ENCODE measurements at places on chromosomes 3 and 15. TPM values are rescaled to one million over a fixed set of nuclear protein-coding genes. Genes with fewer than 3 reads are reported as not detected.

DNA sequence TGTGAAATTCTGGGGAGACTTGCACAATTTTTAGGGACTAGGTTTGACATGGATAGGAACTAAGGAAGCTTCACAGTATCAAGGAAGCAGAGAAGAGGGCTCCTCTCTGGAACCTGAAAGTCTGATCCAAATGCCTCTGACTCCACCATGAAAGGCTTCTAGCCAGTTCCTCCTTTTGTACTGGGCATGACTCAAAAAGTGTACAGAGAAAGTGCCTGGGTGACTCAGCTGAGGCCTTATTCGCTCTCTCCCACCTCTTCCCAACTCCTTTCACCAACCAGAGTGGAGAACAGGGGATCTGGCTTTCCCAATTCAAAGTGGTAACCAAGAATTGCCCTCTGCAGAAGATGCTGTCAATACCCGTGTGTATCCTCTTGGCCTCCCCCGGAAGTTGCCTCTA lies 342.9 kb upstream of the PROK2 start:
- no peak for DNase-seq

- no peak for DNase-seq
Measured at GRCh38 chr3:55682461-55682860, 195.4 kb upstream of the WNT5A start.

DNA sequence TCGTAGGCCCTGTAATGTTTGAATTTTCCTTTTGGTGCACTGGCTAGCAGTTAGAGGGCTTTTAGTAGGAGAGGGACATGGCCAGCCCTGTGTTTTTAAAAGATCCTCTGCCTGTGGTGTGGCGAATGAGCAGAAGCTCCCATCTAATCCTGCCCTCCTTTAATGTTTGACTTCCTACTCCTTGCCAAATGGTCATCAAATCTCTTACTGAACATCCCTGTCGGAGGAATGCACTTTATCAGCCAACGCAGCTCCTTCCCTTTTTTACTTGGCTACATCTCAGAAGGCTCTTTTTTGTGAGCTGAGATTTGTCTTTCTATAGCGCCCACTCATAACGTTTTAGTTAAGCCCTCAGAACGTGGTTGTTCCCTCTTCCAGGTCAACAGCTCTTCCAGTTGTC lies 44.8 kb downstream of the MAP2K5 start:
- no peak for DNase-seq

DNA sequence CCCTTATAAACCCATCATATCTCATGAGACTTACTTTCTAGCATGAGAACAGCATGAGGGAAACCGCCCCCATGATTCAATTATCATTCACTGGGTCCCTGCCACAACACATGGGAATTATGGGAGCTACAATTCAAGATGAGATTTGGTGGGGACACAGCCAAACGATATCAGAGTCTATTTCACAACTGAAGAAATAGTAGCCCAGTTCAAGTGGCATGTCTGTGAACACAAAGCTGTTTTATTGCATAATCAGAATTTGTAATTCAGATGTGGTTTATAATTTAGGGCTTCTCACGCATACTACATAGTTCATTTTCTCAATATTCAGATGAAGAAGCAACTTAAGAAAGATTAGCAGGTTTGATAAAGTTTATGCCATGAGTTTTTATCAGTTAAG lies 1188.0 kb upstream of the ALCAM start:
- no peak for DNase-seq

- no peak for DNase-seq
Measured at GRCh38 chr3:149819432-149819831, 6.4 kb downstream of the RNF13 start.

GRCh38 chr3:81958972-81959640 lies 197.7 kb upstream of the GBE1 start:
- DNase-seq: no peak

- DNase-seq: no peak
Measured at GRCh38 chr3:52539010-52539653, 2.7 kb downstream of the UQCC5 start.

- no peak for DNase-seq
Measured at GRCh38 chr3:148005456-148005855, 596.3 kb downstream of the ZIC1 start.

- peak; percentile 49 for DNase-seq
Measured at GRCh38 chr15:45454814-45455213, 67.7 kb downstream of the SLC30A4 start.

DNA sequence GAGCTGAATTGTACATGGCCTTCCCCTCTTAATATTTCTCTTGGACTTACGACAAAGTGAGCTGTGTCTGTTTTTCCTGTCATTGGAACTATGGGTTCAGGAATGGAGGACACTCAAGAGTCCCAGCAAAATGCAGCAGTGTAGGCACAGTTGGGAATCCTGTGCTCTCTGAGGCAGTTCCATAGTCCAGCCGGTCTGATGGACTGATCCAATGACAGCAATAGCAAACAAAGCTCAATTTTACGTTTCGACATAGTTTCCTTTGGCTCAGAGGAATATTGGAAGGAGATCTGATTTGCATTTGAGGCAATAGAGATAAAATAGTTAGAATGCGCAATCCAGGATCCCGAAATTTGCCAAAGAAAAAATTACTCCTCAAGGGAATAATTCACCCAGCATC lies 276.9 kb upstream of the CNTN3 start:
- DNase-seq: no peak

GRCh38 chr3:197889204-197889930 lies 60.6 kb upstream of the RPL35A start:
- DNase-seq: no peak

- DNase-seq: no peak
Measured at GRCh38 chr3:124792341-124793040, 62.2 kb downstream of the UMPS start.

DNA sequence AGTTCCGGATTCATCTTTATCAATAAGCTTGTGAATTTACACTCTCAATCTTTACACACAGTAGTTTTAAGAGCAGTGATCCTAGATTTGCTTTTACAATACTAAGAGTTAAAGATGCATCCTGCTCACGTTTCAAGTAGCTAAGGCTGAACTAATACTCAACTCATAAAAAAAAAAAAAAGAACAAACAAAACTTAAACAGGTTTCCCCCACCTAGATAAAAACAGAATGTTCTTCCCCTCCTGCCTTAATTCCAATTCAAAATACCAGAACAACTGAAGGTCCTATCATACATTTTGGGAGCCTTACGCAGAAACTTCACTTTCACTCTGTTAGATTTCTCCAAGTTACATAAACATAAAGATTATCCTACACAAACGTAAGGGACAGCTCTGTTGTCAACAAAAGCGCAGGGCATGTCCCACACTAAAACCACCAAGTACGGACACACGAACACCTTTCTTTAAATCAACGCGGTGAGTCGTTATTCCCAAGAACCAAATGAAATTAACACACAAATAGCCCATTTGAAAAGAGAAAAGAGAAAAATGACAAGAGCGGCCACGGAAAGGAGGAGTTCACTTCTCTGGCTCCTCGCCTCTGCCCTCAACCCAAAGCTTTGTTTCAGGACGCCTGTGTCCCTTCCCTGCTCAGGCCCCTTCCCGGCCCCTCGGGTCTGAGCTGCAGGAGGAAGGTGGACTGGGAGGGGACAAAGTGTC lies 941 bp downstream of the CBLB start:
- DNase-seq: no peak

DNA sequence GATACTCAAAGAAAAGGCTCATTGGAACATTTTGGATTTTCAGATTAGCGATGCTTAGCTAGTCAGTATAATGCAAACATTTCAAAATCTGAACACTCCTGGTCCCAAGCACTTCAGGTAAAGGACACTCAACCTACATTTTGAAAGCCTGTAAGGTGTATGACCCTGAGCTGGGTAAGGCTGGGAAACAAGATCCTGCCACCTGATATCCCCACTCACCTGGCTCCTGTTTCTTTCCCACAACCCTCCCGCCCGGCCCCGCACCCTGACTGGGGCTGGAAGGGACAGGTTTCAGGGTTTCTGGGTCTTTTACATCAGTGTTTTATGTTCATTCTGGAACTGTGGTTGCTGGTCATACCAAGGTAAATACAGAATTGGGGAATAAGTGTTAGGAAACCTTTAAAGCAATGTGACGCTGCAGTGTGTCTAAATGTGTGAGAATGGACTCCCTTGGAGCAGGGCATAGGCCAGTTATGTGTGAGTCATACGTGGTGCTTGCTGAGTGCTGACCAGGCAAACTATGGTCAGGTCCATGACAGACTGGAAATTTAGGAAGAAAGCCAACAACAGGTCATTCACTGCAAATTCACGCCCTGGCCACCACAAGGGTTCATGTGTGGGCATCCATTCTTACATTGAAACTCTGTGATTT lies 22.9 kb downstream of the CTXND1 start:
- DNase-seq: no peak

GRCh38 chr3:120170223-120170622 lies 76.0 kb upstream of the GSK3B start:
- DNase-seq: no peak

- no peak for DNase-seq
Measured at GRCh38 chr3:52816199-52816598, 14.3 kb downstream of the ITIH4 start.

GRCh38 chr3:27326629-27327545 lies 42.3 kb downstream of the NEK10 start:
- DNase-seq: no peak

DNA sequence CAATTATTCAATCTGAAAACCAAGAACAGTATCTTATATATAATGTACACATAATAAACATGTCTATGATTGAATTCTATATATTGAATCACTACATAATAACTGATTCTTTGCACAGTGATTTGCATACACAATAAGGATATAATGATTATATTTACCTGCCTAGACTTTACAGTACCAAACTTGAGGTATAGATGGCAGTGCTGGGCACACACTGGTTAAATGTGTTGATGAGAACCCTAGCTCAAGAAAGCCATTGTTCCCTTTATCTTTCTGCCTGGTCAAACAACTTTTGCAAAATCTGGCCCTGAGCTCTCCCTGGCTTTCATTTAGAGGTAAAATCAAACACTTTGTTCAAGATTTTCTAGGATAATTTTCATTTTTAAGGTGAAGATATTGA lies 697.7 kb downstream of the TUSC7 start:
- DNase-seq: no peak

DNA sequence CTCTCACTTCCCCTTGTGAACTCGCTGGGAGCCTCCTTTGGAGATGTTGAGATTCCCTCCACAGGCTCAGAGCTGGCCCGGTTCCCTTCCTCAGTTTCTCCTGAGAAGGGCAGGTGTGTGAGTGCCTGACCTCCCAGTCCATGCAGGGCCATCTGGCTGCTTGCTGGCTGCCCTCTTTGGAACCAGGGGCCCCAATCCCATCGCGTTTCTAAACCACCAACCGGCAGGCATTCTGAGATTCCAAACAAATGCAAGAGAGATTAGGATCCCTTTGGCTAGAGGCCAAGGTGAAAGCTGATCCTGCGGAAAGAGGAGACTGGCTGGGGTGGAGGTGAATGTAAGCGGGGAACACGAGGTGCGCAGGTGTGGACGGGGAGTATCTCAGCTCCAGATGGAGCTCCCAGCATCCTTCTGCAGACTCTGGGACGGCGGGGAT lies 2.9 kb upstream of the PRRT3 start:
- no peak for DNase-seq

DNA sequence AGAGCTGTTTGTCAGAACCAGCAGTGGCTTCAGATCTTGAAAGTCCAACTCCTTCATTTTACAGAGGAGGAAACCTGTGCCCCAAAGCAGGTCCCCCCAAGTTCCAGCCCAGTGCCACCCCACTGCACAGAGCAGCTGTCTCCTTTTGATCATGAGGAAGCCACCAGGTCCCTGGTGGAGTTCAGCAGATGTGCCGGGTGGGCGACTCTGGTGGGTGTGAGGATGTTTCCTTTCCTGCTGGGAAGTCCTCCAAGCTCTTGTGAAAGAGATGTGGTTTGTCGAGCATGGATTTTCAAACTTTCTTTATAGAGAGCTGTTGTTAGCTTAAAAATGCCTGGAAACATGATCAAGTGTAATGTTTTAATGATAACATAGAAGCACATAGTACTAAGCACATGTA lies 52.0 kb downstream of the SMAD3 start:
- DNase-seq: no peak

DNA sequence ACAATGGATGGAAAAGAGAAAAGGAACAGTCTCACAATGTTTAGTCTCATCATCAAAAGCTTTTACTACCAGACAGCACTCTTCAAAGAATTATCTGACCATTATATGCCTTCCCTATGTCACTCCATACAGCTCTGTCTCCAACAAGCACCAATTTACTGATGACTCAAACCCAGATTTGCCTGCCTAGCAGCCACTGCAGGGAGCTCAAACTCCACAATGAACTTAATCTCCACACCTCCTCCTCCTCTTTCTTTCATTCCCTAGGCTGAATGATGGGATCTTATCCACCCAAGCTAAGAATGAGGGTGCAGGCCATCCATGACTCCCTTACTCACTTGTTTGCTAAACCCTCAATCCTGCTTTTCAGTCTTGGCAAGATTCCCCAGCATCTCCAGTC lies 45.5 kb downstream of the NBEAL2 start:
- no peak for DNase-seq

GRCh38 chr3:23183731-23184130 lies 19.4 kb upstream of the UBE2E2 start:
- no peak for DNase-seq

GRCh38 chr3:128197855-128198254 lies 44.6 kb downstream of the EEFSEC start:
- DNase-seq: no peak

- no peak for DNase-seq
Measured at GRCh38 chr3:16402451-16402850, 111.0 kb downstream of the RFTN1 start.

DNA sequence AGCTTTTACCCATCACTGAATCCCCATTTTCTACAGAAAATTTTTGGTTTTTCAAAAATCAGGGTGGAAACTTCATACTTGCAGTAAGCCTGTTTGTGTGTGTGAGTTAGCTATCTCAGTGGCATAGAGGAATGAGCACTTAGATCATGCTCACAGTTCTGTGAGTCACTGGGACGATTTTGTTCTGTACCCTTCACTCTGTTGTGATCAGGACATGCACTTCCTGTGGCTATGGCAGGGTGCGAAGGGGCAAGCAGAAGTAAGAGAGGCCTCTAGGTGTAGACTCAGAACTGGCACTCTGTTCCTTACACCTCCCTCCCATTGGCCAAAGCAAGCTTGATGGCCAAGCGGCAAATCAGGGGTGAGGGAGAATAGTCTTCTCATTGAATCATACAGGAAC lies 11.6 kb downstream of the NIPA2 start:
- DNase-seq: no peak

GRCh38 chr15:75751891-75752290 lies 39.2 kb upstream of the CSPG4 start:
- no peak for DNase-seq

ZNF774 gene
- 0.21 TPM for total RNA-seq

GOLGA6D gene
- not detected for total RNA-seq

GOLGA6L9 gene
- total RNA-seq: 1.5 TPM

MUSTN1 gene
- 132 TPM for total RNA-seq

OSBPL10 gene
- 169 TPM for total RNA-seq

PP2D1 gene
- total RNA-seq: not detected

FETUB gene
- total RNA-seq: not detected

SNURF gene
- total RNA-seq: not detected

XIRP1 gene
- total RNA-seq: not detected

PSTPIP1 gene
- 14.6 TPM for total RNA-seq

STRIT1 gene
- not detected for total RNA-seq

DLL4 gene
- 30.2 TPM for total RNA-seq

LMAN1L gene
- total RNA-seq: not detected

EXOSC7 gene
- total RNA-seq: 51.2 TPM
